Cortex of kidney (tissue), 1 donor: ENCODE measurements at places on chromosomes 16 and 17.

DNA sequence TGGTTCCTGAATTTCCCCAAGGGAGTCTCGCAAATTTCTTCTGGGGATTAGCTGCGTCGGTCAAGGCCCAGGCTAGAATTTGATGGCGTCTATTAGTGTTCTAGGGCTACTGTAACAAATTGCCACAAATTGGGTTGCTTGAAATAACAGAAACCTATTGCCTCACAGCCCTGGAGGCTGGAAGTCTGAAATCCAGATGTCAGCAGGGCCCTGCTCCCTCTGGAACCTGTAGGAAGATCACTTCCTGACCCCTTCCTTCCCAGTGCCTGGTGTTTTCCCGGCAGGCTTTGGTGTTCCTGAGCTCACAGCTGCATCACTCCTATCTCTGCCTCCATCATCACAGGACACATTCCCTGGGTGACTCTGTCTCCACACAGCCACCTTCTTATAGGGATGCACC, 24.4 kb downstream of the DHRS7C start:
- no peak for DNase-seq

- no peak for DNase-seq
Measured at GRCh38 chr16:50198802-50199403, 45.8 kb downstream of the TENT4B start.

GRCh38 chr16:84742641-84743092, 42.9 kb downstream of the USP10 start:
- no peak for DNase-seq

- no peak for DNase-seq
Measured at GRCh38 chr17:13134076-13134475, 116.2 kb upstream of the ELAC2 start.

- no peak for DNase-seq
Measured at GRCh38 chr16:23227529-23227928, 45.0 kb downstream of the SCNN1G start.

DNA sequence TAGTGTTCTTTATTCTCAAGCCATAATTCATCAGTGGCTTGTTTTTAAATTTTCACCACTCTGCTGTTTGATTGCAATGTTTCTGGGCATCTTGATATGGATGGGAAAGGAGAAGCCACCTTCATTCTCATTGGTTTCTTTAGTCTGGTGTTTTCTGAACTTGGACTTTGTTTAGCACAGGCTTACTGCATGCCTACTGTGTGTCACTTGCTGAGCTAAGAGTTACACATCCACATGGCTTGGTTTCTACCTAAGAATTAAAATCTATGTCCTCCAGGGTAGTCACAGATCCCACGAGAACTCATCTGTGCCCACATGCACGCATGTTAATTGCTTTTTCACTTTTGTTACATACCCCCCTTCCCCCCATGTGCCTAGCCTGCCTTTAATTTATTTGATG, 4.6 kb downstream of the CMIP start:
- DNase-seq = no peak

GRCh38 chr16:55703003-55704001, 47.5 kb downstream of the SLC6A2 start:
- no peak for DNase-seq

DNA sequence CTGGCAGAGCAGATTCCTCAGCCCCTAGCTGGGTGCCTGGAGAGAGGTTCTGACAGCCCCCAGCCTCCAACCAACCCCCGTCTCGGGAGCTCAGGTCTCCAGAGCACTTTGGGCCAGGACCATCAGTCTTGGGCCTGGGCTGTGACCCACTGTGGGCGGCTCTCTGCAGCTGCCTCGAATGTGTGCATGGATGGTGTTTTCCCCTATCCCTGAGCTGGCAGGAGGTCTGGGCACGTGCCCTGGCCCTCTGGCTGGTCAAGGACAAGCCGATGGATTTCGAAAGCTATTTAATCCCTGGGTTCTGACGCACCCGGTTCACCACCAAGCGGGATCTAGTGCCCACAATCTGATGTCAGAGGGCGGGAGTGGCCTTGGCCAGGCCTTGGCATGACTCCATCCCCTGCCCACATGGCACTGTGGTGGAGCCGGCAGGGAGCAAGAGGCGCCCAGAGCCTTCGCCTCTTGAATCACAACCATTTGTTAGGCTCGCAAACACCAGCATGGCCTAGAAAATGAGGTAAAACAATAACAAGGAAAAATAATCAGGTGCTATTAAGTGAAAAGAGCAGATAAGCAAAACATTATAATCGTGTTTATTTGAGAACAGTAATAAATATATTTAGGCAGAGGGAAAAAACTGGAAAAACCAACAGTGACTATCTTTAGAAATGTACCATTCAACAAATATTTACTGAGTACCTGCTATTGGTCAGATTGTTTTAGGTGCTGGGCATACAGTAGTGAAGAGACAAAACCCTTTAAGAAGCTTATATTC, 69.3 kb upstream of the TOB1 start:
- no peak for DNase-seq

GRCh38 chr17:57553991-57554825, 190.9 kb downstream of the CCDC182 start:
- no peak for DNase-seq

GRCh38 chr16:79297805-79298204, 302.7 kb downstream of the MAF start:
- DNase-seq = no peak

DNA sequence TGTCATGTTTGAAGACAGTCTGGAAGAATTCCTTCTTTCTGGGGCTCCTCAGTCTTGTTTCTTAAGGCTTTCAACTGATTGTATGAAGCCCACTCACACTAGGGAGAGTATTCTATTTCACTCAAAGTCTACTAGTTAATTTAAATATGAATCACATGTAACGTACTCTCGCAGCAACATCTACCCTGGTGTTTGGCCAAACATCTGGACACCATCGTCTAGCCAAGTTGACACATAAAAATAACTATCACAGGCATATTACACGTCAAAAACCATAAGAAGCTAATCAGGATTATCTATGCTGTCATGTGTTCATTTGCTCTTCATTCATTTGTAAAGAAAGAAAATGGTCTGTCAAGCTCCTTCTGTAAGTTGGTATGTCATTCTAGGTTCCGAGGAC, 787.4 kb downstream of the KCNJ2 start:
- DNase-seq = no peak

GRCh38 chr17:71115669-71115972, 946.3 kb downstream of the KCNJ2 start:
- no peak for DNase-seq

DNA sequence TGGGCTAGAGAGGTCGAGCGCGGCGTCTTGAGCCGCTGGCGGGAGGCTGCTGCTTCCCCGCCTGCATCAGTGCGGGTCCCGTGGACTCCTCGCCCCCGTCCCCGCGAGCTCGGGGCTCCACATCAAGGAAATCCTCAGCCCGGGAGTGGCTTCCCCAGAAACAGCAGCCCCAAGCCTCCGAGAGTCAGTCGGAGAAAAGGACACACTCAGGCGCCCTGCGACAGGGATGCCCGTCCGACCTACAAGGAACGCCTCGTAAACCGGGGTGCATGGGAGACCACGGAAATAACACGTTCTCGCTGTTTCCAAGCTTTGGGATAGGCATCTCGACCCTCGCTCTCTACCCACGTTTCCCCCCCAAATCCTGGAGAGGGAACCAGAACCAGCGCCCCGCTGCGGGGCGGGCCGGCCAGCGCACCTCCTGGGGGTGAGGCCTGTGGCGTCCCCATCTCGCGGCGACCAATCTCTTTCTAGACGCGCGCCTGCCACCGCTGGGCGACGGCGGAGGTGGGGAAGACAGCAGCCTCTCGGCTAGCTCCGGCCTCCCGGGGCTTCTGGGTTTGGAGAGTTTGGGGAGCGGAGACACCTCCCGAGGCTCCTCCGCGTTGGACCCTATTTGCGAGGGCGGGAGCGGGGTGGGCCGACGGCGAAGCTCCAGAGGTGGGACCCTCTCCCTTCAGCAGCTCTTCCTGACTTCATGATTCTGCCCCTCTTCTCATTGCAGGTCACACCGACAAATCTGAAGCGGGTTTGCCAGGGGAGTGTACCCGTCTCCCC, 759 bp upstream of the TP53I13 start:
- no peak for DNase-seq

- no peak for DNase-seq
Measured at GRCh38 chr17:44079877-44080821, 9.6 kb downstream of the G6PC3 start.

GRCh38 chr17:73952082-73952479, 251.4 kb upstream of the RPL38 start:
- no peak for DNase-seq

GRCh38 chr17:70256751-70257150, 87.4 kb downstream of the KCNJ2 start:
- DNase-seq = no peak

DNA sequence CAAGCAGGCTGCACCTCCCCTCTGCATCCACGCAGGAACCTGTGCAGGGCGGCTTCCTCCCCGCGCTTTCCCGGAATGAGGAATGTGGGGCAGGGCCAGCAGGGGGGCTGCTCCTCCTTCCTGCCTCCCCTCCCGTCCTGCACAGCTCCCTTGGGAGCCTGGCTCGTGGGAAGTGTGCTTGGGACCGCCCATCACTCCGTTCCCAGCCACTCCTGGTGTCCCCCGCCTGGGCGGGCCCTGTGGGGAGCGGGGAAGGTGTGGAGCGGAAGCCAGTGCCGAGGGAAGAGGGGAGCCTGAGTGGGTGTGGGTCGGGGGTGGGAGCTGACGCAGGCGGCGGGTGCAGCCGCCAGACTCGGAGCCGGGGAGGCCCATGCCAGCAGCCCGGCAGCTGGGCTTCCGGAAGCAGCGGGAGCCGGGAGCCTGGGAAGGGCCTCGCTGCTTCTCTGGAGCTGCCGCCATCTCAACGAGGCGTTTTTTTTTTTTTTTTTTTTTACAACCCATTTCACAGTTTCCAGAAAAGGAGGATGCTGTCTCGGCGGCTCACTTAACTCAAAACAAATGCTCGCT, 24.1 kb downstream of the BAHCC1 start:
- DNase-seq = no peak

GRCh38 chr17:57766318-57766943, 21.3 kb upstream of the CCDC182 start:
- DNase-seq = no peak

DNA sequence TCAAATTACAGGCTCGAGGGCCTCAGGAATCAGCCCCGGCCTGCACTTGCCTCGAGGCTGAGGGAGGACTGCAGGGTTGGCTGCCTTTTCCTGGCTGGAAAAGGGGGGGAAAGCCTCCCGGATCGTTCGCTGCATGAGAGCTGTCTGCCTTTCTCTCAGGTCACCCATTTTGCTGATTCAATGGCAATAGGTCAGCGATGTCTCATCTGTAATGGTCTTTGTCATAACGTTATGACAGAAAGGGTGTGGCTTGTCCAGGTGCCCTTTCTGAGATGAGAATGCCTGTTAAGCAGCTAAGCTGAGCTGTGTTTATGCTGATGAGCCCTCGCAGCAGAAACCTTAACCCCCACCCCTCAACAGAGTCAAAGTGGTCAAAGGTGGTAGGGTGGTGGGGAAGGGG, 81.8 kb downstream of the AKAP1 start:
- DNase-seq = no peak

- no peak for DNase-seq
Measured at GRCh38 chr17:43550754-43551153, 4.6 kb upstream of the ETV4 start.

GRCh38 chr16:2284001-2284770, 16.3 kb upstream of the RNPS1 start:
- DNase-seq = no peak

DNA sequence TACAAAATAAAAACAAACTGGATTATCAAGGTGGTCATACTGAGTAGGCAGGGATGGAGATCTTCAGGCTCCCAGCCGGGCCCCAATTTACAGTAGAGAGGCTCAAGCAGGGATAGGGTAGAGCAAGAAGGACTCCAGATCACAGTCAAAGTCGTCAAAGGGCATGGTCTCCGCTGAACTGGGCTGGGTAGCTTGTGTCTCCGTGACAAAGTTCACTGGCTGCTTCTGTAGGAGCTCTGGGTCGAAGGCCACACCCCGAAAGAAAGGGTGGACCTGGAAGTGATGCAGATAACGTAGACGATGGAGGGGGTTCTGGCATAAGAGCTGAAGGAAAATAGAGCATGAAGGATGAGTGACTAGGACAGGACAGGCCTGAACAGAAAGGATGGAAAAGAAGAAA, 3.6 kb downstream of the RSKR start:
- DNase-seq = no peak

DNA sequence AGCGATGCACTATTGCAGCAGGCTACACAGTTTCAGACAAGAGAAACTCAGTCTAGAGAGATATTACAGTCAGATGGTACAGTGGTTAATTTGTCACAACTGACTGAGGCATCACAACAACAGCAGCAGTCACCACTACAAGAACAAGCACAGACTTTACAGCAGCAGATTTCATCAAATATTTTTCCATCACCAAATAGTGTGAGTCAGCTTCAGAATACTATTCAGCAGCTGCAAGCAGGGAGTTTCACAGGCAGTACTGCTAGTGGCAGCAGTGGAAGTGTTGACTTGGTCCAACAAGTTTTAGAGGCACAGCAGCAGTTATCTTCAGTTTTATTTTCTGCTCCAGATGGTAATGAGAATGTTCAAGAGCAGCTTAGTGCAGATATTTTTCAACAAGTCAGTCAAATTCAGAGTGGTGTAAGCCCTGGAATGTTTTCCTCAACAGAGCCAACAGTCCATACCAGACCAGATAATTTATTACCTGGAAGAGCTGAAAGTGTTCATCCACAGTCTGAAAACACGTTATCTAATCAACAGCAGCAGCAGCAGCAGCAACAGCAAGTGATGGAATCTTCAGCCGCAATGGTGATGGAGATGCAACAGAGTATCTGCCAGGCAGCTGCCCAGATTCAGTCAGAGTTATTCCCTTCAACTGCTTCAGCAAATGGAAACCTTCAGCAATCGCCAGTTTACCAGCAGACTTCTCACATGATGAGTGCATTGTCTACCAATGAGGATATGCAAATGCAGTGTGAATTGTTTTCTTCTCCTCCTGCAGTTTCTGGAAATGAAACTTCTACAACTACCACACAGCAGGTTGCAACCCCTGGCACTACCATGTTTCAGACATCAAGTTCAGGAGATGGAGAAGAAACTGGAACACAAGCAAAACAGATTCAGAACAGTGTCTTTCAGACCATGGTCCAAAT, 34.1 kb downstream of the NQO1 start:
- no peak for DNase-seq

DNA sequence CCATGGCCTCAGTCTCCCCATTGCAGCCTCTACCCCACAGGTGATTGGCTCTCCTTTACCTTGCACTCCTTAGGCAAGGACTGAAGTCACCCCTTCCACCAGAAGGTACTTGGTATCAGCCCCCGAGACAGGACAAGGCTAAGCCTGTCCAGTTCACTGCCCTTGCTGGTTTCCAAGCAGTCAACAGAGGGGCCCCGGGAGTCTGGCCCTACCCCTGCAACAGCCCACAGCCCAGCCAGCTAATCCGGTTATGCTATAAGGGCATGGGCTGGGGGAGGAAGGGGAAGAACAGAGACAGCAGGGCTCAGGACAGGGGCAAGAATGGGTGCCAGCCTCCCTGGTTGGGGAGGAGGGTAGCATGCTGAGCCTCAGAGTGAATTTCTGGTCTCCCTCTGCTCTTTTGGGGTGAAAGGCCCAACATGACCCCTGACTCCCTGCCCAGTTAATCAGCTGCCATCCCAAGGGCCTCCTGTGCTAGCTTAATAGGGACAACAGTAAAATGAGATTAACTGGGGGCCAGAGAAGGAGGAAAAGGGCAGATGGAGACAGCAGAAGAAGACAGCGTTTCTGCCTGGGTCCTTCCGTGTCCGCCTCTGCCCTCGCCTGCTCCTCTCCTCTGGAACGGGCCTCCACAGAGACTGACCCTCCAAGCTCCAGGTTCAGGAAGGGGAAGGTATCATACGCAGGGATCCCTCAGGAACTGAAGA, 10.7 kb downstream of the DLG4 start:
- no peak for DNase-seq

- no peak for DNase-seq
Measured at GRCh38 chr17:63379636-63380035, 66.5 kb downstream of the CYB561 start.

- no peak for DNase-seq
Measured at GRCh38 chr16:10760858-10761257, 17.2 kb downstream of the NUBP1 start.
